Activated CD4-positive, alpha-beta T cell treated with anti-CD3 and anti-CD28 coated beads for 24 hours (primary cell): ENCODE measurements at places on chromosomes 7 and 10.
A peak's percentile ranks its signal among the peaks of the same experiment; 100 is the strongest.

DNA sequence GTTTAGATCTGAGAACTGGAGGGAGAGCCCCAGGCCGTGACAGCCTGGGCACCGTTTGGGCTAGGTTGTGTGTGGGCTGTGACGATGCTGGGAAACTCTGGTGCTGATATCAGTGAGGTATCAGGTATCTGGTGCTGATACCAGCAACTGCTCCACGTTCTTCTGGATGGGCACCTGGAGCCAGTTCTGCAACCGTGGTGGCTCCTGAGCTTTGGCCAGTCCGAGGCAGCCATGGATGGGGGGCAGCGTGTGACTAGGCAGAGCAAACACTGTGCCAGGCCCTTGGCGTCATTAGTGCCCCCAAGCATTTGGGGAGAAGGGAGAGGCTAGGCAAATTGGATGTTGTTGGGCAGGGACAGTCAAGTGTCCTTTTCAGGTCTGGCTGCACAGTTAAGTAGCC is 57.9 kb downstream of the ZNF467 start:
- DNase-seq = no peak

- DNase-seq = no peak
These were observed 352.7 kb downstream of the PHTF2 start for GRCh38 chr7:78151229-78151628.

DNA sequence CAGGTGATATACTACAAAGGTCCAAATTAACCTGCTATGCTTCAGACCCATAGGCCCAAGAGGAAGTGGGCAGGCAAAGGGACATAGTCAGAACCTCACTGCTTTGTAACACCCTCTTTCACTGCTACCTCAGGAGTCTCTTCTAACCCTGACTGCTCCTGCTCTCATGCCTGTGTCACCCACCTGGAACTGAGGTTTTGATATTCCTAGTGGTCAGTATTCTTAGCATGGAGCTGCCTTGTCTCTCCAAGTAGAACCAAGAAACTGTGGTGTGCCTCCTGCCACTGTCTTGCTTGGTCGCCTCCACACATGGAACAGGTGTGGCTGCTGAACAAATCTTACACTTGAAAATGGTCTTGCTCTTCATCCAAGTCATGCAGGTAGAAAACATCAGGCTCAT is 677.5 kb downstream of the XPNPEP1 start:
- no peak for DNase-seq

- DNase-seq = no peak
These were observed 761.5 kb upstream of the C7orf33 start for GRCh38 chr7:147829016-147829415.

DNA sequence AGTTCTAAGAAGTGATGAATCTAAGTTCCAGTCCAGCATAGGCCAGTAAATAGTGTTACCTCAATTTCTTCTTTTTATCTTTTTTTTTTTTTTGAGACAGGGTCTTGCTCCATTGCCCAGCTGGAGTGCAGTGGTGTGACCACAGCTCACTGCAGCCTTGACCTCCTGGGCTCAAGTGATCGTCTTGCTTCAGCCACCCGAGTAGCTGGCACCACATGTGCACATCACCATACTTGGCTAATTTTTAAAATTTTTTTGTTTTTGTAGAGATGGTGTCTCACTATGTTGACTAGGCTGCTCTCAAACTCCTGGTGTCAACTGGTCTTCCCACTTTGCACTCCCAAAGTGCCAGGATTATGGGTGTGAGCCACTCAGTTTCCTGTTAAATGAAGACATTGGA is 126.6 kb upstream of the LYZL2 start:
- no peak for DNase-seq

DNA sequence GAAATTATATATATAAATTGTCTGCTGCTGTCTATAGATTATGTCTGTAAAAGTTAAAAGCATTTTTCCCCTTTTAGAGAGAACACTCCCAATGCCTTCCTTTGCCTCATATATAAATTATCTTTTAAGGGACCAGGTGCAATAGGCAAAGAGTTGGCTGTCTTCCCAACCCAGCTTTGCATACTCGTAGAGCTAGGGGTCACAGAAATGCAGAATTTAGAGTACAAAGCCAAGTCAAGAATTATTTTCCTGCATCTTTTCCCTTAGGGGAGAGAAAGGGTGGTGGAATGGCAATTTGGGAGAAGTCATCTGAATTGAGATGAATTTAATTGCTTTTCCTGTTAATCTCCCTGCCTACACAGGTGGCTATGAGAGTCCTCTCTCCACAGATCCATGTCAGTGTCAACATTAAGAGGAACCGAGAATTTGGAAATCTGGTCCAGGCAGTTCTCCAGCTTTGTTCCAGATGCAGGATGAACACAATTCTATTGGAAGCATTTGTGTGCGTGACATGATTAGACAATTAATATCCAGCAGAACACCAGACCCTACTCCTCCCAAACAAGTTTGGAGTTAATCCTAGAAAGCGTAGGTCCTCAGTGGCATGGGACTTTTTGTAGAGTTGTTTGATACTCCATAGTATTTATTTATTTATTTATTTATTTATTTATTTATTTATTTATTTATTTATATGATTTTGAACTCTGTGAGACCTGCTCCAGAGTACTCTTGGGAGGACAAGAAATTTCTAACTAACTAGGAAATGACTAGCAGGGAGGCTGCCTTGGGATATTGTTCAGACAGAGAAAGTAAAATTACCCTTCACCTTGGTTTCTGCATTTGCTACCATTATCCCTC is 80.3 kb upstream of the SKAP2 start:
- DNase-seq = no peak

- no peak for DNase-seq
These were observed 22.9 kb upstream of the ANTXRL start for GRCh38 chr10:46263831-46264268.

DNA sequence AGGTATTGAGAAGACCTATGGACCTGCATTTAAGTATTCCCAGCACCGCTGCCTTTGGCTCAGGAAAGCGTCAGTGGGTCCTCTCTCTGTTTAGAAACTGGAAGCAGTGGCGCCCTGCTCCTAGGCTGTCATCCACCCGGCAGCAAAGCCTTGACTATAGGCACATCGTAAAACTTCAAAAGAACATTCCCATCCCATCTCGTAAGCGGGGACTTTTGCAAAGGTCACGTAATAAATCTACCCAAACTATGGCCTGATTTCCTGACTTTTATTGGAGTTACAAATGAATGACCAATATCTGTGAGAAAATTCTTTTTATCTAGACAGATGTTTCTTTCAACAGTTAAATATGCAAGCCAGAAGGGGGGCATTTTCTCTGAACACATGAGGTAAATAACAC is 115.8 kb upstream of the TCERG1L start:
- DNase-seq = no peak

- DNase-seq = no peak
These were observed 3.5 kb upstream of the GNB2 start for GRCh38 chr7:100670074-100670473.

DNA sequence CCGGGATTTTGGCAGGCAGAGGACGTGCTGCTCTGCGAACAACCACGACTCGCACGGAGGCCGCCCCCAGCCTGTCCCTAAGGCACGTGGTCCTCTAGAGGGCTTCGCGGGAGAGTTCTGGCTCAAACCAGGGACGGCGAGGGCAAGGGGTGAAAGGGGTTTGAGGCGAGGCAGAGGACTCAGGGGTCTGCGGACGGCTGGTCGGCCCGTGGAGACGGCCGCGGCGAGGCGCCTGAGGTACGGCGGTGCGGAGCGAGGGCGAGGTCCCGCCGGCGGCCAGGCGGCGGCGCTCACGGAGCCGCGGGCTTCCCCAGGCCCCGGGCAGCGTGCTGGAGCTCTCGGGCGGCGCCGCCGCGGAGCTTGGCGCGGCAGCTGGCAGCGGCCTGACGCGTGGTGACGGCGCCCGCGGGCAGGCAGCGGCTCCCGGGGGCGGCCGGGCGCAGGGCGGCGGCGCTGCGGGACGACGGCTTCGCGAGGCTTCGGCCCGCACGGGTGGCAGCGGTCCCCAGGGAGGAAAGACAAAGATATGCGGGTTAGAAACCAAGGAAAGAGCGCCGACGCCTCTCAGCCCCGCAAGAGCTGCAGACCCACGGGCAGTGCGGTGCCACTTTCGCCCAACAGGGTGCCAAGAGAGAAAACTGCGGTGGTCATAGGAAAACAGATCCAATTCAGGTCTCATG is 44.8 kb downstream of the ZNF800 start:
- peak; percentile 50 for DNase-seq
